Frontal cortex (tissue), 4 donors: ENCODE measurements at places on chromosomes 7 and 10. TPM values are rescaled to one million over a fixed set of nuclear protein-coding genes. Genes with fewer than 3 reads are reported as not detected.

The FAM13C gene
- 20.8 TPM for total RNA-seq

The DRGX gene
- not detected for total RNA-seq

The PNLIPRP3 gene
- not detected for total RNA-seq

The MOGAT3 gene
- total RNA-seq: not detected

The SPDYE3 gene
- total RNA-seq: not detected

The GIMAP5 gene
- total RNA-seq: 3.7 TPM

DNA sequence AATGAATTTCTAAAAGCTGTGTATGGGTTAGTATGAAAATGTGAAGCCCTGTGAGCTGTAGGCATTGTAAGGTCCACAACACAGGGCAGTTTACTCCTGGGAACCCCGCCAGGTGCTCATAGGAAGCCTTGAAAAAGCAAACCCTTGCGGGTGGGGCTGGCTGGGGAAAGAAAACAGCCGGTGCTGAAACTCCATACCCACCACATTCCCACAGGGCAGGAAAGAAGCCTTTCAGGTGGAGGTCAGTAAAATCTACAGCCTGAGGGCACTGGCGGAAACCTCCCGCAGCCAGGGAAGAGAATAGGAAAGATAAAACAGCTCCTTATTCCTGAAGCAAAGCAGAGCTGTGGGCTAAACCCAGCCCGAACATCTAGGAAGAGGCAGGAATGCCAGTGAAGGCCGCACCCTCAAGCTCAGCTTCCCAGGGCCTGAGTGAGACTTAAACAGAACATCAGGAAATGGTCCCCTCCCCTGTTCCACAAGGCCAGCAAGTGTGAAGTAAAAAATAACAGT lies 34.7 kb downstream of the PODXL start:
- no peak for DNase-seq

GRCh38 chr10:63717027-63717715 lies 196.0 kb downstream of the REEP3 start:
- no peak for DNase-seq

DNA sequence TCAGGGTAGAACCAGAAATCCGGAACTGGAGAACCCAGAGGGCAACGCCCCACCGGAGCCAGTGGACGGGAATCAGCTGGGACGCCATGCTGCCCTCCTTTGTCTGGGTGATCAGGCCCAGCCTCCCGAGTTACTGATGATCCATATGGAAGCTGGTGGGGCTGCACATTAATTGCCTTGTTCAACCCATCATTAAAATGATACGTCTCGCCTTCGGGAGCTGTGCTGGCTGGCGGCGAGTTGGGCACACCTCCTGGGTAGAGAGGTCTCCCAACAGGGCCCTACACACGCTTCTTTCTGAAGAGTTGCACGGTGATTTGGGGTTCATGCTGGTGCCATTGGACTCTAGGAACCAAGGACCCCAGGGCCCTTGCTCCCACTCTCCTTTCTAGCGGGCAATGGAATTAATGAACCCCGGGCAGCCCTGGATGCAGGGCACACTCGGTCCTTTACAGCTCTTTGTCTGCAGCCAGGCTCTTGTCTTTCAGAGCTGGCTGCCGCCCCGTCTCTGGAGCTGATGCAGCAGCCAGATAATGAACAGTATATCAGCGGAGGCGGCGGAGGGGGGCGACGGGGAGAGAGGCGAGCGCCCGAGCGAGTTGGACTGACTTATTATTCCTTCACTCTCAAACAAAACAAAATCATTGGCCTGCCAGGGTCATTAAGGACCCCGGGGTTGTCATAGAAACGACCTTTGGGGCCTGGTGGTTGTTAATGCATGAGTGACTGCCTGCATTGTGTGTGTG lies 412.2 kb upstream of the ZMIZ1 start:
- DNase-seq: peak; percentile 29

- DNase-seq: no peak
These were observed 138.9 kb downstream of the PKD1L1 start for GRCh38 chr7:47809387-47809786.

- no peak for DNase-seq
These were observed 292.8 kb downstream of the PRKG1 start for GRCh38 chr10:51367127-51367526.

- no peak for DNase-seq
These were observed 48.3 kb upstream of the PITRM1 start for GRCh38 chr10:3220853-3221252.

DNA sequence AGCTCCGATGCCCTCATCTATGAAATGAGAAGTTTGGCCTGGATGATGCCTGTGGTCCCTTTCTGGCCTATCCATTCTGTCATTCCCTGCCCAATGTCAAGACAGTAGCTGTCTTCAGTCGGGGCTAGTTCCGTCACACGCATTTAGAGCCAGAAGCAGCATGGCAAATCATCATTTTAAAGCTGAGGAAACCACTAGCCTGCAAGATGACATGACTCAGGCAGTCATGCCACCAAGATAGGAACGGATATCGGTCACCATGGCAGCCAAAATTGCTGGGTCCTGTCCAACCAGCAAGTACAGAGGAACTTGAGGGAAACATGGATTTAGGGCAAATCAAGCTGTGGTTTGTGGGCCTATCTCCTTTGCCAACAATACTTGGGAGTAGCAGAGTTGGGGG lies 64.5 kb upstream of the MRLN start:
- DNase-seq: no peak

DNA sequence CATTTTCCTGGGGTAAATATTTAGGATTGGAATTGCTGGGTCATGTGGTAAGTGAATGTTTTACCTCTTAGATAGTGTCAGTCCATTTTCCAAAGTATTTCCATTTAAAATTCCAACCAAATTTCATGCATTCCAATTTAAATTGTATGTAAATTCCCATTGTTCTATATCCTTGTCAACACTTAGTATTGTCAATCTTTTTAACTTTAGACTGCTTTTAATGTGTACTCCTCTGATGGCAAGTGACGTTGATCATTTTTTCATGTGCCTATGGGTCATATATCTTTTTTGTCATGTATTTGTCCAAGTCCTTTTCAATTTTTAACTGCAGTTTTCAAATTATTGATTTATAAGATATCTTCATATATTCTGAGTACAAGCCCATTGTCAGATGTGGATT lies 80.8 kb upstream of the FAM20C start:
- DNase-seq: no peak

GRCh38 chr7:42053834-42054233 lies 183.2 kb downstream of the GLI3 start:
- no peak for DNase-seq

GRCh38 chr7:43584195-43584586 lies 1.3 kb downstream of the STK17A start:
- DNase-seq: no peak

GRCh38 chr7:44257618-44258422 lies 57.0 kb downstream of the YKT6 start:
- no peak for DNase-seq

DNA sequence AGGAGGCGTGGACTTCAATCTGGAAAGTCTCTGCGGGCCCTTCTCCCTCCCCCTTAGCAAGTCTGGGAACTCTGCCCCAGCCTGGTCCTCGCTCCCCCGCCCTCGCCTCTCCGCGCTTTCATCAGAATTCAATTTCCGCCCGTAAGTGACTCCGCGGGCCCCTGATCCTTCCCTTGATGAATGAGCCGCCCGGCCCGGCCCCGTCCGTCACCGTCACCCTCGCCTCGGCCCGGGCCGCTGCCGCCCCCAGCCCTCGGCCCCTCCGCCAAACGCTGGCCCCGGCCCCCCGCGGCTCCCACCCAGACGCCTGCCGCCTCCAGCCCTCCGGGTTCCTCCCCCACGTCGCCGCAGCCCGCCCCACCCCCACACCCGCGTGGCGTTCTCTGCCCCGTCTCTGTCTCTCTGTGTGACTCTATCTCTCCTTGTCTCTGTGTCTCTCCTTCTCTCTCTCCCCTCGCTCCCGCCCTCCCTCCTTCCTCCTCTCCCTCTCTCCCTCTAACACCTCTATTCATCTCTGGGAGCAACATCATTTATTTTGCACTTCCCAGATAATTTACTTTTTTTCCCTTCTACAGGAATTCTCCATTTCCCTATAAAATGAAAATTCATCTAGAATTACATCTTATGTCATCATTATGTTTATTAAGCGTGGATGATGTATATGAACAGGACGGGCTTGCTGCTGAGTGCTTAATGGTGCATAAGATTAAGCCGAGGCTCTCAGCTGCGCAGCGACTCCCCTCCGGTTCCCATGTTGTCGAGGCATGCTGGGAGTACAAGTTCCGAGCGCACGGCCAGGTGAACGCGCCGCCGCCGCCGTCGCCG lies 91.2 kb upstream of the PAX2 start:
- no peak for DNase-seq

GRCh38 chr7:77587272-77587671 lies 50.2 kb downstream of the PTPN12 start:
- DNase-seq: no peak

GRCh38 chr7:4800926-4801838 lies 25.8 kb downstream of the AP5Z1 start:
- DNase-seq: no peak

DNA sequence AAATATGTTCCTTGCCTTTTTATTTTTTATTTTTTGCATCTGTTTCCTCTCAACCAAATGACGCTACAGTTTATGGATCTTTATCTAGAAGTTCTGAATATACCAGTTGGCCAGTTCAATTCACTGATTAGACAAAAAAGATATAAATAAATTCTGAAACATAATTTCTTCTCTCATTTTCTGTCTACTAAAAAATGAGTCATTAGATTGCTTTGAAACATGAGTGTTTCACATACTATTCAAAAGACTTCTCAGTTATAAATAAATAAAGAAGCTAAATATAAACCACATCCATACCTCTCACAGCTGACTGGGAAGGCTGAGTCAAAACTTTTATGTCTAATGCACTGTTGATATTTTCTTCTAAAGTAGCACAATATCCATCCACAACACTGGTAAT lies 97.6 kb upstream of the GPR22 start:
- DNase-seq: no peak

DNA sequence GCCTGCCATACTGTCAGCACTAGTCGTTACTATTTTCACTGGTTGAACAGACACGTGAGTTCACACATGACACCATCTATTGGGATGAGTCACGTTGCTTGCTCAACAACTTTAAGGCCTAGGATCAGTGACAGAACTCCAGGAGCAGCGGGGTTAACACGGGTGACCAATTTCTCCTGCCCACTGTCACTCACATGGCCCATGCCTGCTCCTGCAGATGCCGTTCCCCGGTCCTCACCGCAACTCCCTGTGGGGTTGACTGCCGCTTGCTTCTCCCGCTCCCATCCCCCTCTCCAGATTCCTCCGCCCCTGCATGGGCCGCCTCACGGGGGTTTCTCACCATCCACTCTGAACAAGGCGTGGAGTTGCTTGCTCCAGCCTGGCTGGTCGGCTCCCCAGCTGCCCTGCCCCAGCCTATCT lies 128.2 kb downstream of the TAX1BP1 start:
- no peak for DNase-seq
